EH (cell line): ENCODE measurements at places on chromosomes 13 and 19.
A peak's percentile ranks its signal among the peaks of the same experiment; 100 is the strongest.

DNA sequence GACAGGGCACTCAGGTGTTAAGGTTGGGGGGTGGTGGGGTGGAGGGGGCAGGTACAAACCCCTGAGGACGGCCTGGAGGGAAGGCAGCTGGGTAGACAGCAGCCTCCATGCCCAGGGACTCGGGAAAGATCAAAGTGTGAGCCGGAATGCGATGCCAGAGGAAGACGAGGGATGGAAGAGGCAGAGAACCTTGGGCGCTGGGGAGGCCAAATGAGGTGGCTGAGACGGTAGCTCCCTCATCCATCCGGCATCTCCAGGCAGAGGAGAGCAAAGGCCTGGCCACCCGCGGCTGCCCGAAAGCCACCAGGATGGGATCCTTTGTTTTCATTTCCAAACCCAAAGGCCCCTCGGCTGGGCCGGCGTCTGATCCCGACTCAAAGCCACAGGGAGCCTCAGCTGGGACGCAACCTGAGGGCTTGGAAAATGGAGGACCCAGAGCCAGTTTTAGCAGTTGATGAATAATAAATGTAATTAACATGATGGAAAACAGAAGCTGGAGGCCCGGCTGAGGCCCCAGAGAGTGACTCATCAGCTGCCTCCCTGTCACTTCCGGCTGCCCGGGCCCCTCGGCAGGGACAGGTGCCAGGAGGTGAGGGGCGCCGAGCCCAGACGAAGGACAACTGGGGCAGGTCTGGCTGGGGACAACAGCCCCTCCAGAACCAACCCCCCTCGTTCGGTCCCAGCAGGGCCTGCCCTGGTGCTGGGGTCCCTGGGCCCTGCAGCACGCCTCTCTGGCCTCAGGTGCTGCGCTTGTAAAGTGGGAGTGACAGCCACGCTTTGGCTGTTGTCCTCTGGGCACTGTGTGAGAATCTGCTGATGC lies 61.6 kb downstream of the CEBPG start:
- peak; percentile 53 for DNase-seq

DNA sequence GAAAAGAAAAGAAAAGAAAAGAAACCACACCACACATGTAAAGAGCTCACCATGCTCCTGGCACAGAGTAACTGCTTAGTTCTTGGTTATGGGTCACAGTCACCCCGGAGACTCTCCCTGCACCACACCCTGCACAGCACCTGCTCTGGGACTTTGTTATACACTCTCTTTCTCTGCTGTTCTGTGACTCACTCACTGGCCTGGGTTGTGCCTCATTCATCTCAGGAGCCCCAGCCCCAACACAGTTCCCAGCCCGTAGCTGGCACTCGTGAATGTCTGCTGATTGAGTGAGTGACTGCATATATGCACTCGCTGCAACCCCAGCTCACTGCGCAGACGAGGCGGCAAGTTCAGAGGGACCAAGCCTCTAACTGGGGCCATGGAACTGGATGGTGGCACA lies 22.9 kb upstream of the ZNF507 start:
- DNase-seq, result no peak

DNA sequence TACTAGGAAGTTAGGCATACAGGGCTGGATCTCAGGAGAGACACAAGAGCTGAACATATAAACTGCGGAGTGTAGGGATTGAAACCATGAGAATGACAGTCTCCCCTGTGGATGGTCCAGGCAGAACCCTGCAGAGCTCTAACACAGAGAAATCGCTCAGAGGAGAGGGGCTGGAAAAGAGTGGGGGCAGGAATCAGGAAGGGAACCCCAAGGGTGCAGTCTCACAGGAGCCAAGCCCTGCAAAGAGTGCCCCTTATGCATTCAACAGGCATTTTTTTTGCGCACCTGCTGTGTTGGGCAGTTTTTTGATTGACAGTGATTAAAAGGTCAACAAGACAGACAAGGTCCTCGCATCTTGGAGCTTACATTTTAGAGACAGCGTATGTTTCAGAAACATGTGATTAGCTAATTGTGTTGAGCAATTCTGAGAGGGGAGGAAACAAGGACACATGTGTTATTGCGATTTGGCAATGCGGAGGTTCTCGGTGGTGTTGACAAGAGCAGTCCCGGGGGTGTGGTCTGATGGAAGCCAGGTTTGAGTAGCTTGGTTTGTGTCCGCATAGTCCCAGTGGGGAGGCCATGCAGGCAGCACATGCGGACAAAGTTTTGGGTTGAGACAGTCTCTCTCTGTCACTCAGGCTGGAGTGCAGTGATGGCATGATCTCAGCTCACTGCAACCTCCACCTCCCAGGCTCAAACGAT lies 182.6 kb upstream of the IRS2 start:
- no peak for DNase-seq

DNA sequence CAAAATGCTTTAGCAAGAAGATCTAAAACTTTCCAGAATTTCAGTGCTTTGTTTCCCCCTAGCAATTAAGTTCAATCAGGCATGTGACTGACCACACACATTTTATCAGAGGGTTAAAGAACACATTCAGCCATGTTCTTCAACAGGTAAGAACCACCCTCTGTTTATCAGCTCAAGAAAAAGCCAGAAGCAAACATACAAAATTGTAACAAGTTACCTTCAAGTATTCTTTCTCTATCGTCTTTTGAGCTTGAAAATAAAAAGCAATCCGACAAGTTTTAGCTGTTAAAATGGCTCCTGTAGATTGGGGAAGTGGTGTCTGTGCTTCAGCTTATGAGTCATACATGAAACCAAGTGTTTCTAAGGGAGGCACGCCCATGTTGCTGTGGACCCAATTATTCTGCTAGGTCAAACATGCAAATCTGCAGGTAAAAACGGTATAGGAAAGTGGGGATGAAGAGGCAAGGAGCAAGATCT lies at the start of gene ELF1:
ELF1 (minus strand) TSS at position 306 of the 477 bp plus-strand sequence. CDS start 37,262 bp downstream, outside the sequence.
- DNase-seq, result peak; percentile 64

DNA sequence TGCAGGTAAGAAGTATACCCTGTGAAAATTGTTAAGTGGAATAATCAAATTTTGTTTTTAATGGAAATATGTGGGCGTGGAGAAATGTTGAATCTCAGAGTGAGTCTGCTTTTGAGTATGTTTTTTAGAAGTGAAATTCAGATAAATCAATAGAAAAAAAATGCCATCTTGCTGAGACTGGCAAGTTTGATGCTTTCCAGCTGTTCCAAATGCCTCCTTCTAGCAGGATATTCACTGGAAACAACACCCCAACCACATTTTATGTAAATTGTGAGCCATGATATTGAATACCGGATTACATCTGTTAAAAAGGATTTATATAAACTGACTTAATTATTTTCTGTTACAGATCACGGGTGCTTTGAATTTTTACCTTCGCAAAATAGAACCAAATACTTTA lies 115.4 kb downstream of the ITGBL1 start:
- no peak for DNase-seq

DNA sequence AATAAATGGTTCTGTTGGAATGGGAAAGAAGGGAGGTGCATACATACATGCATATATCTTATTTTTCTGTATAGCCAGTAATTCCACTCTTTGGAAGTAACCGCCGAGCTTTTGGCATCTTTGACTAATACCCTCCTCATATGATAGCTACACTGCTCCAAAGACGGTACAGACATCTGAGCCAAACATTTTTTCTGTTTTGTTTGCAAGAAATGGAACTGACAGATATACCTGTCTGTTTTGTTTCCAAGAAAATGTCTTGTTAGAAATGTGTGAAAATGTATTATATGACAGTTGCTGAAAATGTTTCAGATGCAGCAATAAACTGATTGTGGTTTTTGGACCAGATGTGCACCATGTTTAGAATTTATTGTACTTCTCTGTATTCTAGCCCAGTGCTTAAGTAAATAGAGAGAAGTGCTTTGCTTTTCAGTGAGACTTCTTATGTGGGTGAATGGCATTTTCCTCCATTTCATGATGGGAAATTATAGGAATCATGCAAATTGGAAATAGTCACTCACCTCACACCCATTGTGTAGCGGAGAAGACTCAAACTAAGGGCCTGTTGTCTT lies 396.9 kb downstream of the KCNRG start:
- peak; percentile 30 for DNase-seq

DNA sequence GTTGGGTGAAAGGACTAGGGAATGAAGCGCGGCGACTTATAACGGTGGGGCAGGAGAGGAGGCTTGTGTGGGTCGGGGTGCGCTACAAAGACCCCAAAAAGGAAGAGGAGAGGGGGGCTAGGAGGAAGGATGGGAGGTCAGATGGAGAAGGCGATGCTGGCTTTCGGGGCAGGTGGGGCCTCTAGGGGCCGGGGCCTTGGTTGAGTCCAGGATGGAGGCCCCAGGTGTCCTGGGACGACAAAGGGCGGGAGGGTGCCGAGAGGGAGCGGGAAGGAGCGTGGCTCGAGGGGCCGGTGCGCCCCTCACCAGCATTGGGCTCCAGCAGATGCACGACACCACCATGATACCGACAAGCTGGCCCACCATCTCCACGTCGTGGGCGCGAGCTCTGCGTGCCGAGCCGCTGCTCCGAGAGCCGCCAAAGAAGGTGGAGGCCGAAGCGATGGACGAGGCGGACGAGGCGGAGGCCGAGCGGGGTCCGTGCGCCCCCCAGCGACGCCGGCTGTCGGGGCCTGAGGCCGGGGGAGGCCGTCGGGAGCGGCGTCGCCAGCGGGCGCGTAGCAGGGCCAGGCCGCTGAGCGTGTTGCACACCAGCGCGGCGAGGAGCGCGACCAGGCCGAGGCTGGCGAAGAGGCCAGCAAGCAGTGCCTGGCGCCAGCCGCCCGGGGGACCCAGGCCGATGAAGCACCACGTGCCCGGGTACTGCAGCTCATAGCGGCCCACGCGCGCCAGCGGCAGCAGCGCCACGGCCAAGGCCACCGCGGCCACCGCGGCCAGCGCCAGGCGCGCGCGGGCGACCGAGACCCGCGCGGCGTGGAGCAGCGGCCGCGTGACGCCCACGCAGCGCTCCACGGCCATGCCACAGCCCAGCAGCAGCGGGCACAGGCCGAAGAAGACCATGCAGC lies 1.8 kb downstream of the PTGER1 start:
- DNase-seq, result no peak

DNA sequence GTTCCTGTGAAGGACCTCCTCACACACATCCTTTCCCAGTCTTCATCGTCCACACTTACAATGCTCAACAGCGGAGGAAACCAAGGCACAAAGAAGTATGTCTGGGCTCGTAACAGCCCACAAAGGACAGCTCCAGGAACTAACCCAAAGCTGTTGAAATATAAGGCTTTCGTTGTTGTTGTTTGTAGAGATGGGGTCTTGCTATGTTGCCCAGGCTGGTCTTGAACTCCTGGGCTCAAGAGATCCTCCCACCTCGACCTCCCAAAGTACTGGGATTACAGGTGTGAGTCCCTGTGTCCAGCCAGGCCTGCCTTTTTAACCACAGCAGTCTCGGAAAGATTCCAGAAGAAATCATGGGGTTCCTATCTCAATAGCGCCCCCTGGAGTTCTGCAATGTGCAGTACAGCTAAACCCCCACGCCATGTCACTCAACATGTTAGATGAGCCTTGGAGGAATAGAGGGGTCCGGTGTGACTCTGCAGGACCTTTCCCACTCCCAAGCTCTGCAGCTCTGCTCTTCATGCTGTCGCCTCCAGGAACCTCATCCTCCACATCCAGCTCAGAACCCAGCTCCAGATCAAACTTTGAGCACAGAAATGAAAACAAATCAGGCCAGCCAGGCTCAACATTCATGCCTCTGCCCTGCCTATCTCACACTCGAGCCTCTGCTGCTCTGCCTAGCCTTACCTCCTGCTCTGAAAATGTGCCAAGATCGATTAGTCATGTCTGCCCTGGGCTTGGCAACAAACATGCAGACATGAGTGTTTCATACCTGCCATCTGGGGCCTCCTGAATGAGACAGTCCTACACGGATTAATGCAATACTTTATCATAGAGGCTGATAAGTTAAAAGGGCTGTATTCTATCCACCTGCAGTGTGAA lies 7.5 kb downstream of the PLA2G4C start:
- DNase-seq, result peak; percentile 59

GRCh38 chr13:23750383-23751121 lies 138.6 kb downstream of the MIPEP start:
- DNase-seq, result no peak
